ENCODE measurements at places on chromosomes 6 and 20.

DNA sequence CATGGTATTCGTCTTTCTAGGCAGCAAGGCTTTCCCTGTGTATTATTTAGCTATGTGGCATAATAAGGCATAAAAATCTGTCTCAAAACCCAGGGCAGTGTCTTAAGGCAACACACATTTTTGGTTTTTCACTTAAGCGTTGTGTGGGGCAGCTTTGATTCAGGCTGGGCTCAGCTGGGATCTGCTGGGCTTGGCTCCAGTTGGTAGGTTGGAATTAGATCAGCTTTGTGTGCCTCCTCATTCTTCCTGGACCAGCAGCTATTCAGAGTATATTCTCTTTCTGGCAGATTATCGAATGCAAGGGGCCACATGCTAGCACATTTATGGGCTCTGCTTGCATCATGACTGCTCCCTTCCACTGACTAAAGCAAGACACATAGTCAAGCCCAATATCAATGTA is 487.9 kb downstream of the RFPL4B start:
- no peak for DNase-seq

DNA sequence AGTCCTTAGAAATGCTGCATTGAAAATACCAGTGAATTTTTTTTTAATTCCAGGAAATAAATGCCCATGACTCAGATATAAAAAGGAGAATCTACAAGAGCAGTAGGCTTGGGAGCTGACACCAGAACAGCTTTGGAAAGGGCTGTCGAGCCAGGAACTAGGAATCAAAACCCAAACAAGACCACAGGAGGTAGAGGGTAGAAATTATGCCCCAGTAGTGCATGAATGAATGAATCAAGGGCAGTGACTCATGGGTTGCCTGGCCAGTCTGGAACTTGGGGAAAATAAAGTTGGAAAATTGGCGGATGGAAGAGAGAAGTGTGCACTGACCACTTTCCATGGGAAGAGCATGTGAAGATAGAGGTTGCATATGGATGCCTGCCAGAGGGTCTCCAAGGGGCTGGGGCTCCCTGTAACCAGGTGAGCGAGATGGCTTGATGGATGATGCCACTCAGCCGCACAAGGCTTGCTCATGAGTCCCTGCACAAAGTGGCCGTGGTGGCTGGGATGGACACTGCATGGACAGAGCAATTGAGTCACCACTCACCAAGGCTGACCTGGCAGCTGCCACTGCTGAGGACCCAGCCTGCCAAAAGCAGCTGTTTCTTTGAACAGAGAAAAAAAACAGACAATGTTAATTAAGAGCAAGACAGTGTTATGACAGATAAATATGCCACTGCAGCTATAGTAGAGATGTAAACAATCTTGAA is 15.2 kb upstream of the MCCD1 start:
- no peak for DNase-seq

- no peak for DNase-seq
These were observed 248.7 kb downstream of the ADGRG6 start for GRCh38 chr6:142550310-142551063.

DNA sequence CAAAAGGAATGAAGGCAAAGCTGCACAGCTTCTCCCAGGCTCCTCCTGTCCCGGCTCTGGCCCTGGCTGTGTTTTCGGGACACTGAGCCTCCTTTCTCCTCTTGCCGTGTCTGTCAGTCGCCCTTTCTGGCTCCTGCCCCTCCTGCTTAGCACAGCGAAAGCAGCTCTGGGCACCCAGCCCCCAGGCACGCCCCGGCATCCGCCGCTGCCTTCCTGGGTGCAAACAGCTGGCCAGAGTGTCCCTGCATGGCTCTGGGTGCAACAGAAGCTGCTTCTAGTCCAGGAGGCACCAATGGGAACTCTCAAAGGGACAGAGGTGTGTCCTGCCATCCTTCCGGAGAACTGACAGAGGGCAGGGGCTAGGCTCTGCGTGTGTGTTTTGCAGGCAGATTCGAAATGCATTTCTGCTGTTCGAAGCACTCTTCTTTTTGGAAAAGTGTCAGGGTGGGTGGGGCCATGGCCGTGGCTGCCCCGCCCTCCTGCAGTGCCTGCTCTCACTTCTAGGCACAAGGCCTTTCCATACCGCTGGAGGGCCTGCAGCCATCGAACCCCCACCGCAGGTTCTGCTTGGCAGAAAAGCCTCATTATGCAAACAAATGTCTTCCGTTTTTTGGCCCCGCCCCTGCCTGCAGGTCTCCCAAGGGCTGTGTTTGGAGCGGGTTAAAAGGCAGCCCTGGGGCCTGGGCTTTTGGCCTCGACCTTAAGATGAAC is 15.5 kb downstream of the COL9A3 start:
- DNase-seq, result no peak

GRCh38 chr6:36347621-36348020 is 10.9 kb upstream of the BNIP5 start:
- no peak for DNase-seq

- no peak for DNase-seq
These were observed 189.1 kb downstream of the ZDHHC14 start for GRCh38 chr6:157570104-157570503.

DNA sequence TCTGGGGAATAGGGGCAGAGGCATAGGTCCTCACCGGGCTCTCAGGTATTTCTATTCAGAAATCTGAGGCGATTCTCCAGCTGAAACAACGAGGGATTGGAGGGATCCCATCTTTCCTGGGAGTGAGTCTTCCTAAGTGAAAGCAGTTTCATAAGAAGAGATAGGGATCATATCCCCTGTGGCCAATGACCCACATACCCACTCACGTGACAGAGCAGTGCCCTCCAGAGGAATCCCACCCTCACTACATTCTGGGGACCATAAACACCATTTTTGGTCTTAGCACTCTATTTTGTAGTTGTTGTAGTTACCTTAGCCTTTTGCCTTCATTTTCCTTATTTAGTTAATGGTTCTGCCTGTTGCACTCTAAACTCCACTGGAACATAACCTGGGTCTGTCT is 121.1 kb downstream of the GPR63 start:
- DNase-seq, result no peak

DNA sequence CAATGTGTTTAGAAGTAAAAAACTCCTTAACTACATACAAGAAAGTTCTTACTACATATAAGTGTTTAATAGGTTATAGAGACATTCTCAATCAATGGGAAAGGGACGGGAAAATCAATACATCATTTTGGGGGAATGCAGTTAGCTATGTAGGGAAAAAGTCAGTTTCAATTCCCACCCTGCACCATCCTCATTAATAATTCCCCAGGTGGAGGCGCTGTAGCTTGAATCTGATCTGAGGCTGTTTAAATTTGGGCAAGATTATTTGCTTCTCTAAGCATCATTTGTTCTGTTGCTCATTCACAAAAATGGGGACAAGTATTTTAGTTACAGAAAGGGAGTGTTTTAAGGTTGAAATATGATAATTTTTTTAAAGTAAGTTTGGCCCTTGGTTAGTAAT is 19.1 kb downstream of the OLIG3 start:
- DNase-seq, result no peak

- DNase-seq, result no peak
These were observed 83.6 kb downstream of the SCAND1 start for GRCh38 chr20:35870541-35871258.

GRCh38 chr6:38527371-38527770 is 112.4 kb downstream of the BTBD9 start:
- no peak for DNase-seq

GRCh38 chr6:166078294-166078693 is 89.4 kb downstream of the TBXT start:
- no peak for DNase-seq

DNA sequence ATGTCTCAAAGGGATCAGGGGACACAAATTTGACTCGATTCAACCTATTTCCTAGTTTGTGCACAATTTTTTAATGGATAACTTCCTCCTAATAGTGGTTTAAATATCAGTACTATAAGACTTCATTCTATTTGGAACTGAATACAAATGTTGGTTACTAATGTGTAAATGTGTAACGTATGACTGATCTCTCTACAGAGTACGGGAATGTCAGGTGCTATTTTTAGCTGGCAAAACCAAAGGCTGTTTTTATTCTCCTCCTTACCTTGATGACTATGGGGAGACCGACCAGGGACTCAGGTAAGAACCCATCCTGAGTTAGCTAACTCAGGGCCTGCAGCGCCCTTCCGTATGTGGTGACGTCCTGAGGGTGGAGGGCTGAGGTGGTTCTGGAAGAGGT is 33.0 kb downstream of the PRPH2 start:
- DNase-seq, result no peak

DNA sequence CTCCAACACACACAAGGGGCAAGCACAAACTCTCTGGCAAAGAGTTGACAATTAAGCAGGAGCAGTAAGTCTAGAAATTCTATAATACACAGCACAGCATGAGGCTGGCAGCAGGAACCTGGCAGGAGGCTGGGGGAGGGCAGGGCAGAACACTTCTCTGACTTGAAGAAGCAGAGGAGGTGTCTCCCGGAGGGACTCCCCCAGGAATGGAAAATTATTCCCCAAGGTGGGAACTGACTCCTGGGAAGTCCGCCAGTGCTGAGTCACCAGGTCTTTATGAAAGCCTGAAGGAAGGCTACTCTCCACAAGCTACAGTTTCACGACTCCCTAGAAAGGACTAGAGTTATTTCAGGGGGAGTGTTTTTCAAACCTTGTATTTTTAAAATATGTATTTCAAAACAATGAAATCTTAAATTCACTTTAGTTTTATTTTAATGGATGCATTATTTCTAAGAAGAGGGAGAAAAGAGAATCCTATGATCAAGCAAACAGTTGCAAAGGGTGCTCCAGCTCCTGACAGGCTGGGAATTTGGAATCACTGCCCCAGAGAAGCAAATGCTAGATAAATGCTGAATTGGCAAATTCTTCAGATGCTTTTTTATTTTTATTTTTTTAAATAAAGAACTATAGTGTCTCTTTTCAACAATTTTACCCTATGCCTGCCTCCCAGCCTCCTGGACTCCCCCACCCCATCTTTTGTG is 192.8 kb downstream of the LY86 start:
- no peak for DNase-seq

DNA sequence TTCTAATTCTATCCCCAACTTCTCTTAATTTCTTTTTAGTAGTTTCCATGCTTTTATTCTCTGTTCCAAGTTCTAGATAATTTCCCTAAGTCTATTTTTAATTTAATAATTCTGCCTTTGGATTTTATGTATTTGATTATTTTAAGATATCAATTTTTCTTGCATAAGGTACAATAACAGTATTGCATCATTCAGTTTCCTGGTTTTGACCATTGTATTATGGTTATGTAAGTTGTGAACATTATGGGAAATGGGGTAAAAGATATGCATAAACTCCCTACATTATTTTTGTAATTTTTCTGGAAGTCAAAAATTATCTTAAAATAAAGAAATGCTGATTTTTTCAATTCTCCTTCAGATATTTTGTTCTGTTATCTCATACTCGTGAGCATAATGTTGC is 21.1 kb upstream of the CENPW start:
- no peak for DNase-seq

- DNase-seq, result no peak
These were observed 6.0 kb upstream of the PTPRA start for GRCh38 chr20:2867081-2867864.

DNA sequence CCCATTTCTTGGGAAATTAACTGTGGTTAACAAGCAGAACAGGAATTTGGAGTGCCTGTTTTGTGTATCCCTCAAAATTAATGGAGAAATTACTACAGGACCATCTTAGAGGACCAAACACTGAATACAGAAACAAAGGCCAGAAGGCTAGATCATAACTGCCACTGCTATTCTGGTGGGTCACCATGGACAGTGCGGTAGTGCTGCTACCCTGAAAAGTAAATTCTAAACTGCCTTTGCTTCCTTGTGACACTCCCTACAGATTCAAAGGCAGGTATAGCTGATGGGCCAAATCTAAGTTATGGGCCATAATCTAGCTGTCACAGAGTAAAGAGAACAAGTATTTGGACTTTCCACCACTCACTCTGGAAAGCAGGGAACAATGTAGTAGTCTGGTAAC is 575.8 kb upstream of the ADGRB3 start:
- DNase-seq, result no peak

Measured in T-helper 1 cell (primary cell).